ENCODE measurements at places on chromosomes 3 and 15.

GRCh38 chr3:53109190-53109589, 21.0 kb downstream of the RFT1 start:
- peak; percentile 23 for DNase-seq

DNA sequence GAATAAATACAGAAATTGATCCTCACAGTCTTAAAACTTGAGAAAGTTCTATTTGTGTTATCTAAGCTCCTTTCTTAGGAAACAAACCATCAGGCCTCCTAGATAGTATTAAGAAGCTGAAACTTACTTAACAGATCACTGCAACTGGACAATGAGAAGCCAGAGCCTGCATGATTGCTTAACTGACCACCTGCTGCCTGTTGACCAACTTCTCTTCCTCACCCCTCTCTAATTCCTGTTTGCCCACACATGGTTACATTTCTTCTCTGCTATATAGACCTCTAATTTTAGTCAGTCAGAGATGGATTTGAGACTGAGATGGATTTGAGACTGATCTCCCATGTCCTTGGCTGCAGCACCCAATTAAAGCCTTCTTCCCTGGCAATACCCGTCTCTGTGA, 13.5 kb downstream of the CCPG1 start:
- no peak for DNase-seq

GRCh38 chr3:127112796-127113570, 79.9 kb upstream of the PRR23E start:
- DNase-seq = no peak

DNA sequence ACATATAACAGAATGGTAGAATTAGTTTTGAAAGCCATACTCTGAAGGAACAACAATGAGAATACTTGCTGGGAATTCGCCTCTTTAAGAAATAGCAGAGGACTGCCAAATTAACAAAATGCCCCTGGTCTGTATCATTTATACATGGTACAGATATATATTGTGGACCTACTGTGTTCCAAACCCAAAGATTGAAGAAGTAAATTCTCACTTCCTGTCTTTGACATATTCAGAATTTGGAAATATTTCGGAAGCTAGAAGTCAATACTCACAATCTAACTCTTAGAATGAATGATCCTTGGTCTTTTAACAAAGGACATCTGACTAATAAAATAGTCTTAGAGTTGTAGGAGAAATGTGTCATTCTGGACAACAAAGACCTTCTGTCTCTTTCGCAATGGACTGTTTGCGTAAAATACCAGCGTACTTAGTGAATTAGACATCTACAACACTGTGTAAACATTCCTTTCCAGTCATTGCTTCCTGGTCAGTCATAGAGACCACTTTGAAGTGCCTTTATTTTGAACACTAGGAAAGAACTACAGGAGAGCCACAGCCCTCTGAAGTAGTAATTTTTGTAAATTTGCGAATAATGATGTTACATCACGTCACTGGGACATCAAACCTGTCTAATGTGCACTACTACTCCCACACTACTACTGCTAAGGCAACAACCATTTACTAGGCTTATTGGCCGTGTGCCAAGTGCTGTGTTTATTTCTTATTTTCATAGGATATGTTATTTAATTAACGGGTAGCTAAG, 68.0 kb downstream of the CHL1 start:
- no peak for DNase-seq

DNA sequence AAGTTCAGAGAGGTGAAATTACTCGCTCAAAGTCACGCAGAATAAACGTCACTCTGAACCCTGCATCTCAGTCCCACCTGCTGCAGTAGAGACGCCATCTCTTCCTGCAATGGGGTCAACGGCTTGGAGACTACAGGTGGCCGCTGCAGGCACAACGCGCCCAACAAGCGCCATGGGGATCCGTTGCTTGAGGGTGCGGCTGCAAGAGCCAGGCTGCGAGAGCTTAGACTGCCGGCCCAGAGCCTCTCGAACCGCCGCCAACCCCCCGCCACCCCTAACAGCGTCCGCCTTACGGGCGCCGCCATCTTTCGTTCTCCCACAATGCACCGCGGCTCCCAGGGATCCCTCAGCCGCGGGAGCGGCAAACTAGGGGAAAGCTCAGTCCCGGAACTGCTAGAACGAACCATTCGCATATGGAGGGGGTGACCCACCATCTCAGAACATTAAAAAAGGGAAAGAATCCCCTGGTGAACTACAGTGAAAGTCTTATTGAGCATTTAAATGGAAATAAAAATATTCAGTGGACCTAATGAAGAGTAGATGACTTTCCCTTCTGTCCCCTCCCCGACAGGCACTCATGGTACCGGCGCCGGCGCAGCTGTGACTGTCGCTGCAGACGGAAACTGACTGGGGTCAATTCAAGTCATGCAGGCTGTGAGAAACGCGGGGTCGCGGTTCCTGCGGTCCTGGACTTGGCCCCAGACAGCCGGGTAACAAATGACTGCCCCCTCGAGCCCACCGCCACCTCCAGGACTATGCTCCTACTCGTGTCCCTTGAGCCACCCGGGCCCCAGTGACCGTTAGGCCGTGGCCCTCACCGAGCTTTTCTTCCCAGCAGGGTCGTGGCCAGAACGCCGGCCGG, at the start of the genes MRPL46 and MRPS11:
TSS of gene MRPL46 (minus strand) at position 316 of the 862 bp plus-strand sequence. CDS start at position 305, 11 bp downstream.
TSS of gene MRPS11 (plus strand) at position 636 of the 862 bp plus-strand sequence. CDS start at position 646, 10 bp downstream.
- DNase-seq = peak; percentile 90
